ENCODE measurements at places on chromosomes 13 and 19.

GRCh38 chr19:40442328-40443130 is 1.6 kb downstream of the SERTAD3 start:
- no peak for DNase-seq

GRCh38 chr13:25267715-25268114 is 19.6 kb downstream of the MTMR6 start:
- DNase-seq, result no peak

DNA sequence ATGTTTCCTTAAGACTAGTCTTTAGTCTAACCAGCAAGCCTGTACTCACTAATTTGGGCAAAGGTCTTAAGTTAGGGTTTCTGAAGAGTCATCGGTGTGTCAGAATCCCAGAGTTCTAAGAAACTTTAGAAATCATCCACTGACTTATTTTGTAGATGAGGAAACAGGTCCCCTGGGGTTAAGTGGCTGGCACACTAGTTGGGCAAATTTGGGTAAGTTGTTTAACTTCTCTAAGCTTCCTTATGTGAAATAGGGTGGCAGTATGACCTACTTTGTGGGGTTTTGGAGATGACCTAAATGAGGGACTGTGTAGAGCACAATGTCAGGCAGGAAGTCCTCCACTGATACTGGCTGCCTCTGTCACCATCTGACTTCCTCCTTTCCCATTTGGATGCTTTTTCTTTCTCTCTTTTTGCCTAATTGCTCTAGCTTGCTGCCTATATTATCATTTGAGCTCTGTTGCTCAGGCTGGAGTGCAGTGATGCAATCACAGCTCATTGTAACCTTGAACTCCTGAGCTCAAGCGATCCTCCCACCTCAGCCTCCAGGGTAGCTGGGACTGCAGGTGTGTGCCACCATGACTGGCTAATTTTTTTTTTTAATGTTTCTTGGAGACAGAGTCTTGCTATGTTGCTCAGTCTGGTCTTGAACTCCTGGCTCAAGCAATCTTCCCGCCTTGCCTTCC is 2.3 kb downstream of the ADGRE3 start:
- DNase-seq, result no peak

DNA sequence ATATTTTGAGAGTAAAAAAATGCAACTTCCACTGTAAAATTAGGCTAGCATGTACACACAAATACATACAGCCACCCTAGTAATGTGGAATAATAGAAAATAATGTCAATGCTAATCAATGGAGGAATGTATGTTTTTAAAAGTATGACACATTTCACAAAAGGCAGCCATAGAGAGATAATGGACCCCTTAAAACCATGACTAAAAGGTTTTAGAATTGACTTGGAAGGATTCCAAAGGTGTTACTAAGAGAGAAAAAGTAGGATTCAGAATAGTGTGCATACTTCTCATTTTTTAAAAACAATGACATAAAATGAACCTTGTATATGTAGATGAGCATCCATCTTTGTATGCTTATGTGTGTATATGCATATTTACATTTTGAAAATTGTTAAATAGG is 597.9 kb upstream of the PCDH9 start:
- no peak for DNase-seq

GRCh38 chr19:1090731-1091543 is 4.2 kb downstream of the POLR2E start:
- DNase-seq, result no peak

GRCh38 chr13:102774214-102774568 is 605 bp upstream of the TEX30 start:
- DNase-seq, result no peak

DNA sequence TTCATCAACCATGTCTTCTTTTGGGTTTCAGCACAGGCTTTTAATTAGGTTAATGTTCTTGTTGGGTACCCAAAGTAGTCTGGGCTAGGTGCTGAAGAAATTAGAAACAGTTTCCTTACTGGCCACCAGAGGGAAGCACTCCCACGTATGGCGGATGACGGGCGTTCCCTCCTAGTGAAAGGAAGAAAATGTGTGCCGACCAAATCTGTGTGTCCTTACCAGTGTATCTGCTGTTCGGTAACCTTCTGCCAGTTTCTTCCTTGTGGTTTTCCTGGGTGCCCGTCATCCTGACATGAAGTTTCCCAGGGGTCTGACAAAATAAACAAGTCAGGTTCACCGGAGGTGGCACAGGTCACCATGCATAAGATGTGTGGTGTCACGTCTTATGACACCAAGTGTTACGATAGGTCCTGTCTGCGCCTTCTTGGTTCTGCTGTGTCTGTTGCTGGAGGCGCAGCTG is 6.0 kb upstream of the WDR88 start:
- DNase-seq, result peak; percentile 8

DNA sequence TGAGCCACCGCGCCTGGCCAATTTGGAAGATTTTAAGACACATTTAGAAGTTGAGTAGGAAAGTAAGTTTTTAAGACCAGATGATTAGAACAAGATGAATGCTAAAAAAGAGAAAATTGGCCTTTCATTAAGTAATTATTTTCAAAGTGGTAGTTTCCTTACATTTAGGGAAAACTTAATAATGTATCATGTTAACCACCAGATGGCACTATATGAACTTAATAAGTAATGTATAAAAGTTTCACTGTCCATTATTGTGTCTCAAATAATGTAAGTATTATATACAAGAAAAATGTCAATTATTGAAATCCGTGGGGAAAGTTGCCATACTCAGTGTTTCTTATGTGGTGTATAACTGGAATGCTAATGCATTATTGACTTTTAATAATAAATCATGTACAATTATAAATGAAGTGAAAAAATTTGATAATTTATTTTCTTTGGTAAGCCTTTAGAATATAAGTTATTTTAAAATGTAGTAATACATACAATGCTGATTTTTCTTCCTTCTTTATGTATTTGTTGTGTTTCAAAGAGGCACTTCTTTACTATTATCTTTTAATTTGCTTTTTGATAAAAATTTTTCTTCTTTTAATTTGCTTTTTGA is 29.2 kb downstream of the COG6 start:
- no peak for DNase-seq

- DNase-seq, result no peak
These were observed 17.1 kb downstream of the LRRC4B start for GRCh38 chr19:50551034-50551714.

DNA sequence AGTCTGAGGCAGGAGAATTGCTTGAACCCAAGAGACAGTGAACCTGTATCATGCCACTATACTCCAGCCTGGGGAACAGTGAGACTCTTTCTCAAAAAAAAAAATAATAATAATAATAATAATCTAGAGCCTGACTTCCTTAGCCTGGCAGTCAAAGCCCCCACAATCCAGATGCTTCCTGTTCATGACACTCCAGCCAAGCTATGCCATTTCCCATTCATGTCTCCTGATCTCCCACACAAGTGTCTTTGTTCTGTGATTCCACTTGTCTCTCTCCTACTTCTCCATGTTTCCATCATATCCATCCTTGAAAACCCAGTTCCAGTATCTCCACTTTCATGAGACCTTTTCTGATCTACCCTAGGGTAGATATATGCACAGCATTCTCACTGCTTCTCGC is 150.7 kb downstream of the FOXO1 start:
- no peak for DNase-seq

- DNase-seq, result no peak
These were observed 17.8 kb downstream of the ERFL start for GRCh38 chr19:41910240-41910991.

- no peak for DNase-seq
These were observed 5.6 kb upstream of the PRR36 start for GRCh38 chr19:7879836-7880235.

- peak; percentile 57 for DNase-seq
These were observed 18.8 kb upstream of the EDDM13 start for GRCh38 chr19:56253737-56254136.

DNA sequence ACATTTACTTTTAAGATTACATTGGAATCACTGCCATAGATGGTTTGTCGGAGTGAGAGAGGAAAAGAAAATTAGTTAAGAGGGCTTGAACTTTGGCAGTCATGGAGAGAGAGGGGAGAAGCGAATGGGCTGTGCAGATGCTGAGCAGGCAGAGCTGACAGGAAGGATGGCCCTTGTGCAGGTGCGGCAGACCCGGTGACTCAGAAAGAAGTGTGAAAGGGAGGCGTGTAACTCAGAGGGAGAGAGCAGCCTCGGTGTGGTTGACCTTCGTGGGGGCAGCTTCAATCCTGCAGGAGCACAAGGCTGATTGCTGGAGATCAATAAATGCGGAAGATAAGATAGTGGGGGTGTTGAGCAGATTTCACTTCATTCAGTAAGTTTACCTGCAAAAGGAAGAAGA is 76.9 kb downstream of the TNFSF13B start:
- no peak for DNase-seq

DNA sequence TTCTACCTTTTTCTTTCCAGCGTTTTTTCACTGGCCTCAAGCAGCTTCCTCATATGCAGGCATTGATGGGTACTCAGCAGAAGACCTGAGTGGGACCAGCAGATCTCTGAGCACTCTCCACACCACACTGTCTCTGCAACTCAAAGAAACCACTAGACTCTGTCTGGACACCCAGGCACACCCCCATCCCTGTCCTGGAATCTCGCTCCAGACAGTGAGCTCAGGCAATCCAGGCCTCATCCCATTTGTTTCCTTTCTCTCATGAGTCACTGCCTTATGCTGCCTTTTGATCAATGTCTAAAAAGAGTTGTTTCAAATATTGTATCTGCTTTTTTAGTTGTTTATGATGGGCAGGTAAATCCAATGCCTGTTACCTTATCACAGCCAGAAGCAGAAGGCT is 19.7 kb upstream of the POP4 start:
- no peak for DNase-seq

DNA sequence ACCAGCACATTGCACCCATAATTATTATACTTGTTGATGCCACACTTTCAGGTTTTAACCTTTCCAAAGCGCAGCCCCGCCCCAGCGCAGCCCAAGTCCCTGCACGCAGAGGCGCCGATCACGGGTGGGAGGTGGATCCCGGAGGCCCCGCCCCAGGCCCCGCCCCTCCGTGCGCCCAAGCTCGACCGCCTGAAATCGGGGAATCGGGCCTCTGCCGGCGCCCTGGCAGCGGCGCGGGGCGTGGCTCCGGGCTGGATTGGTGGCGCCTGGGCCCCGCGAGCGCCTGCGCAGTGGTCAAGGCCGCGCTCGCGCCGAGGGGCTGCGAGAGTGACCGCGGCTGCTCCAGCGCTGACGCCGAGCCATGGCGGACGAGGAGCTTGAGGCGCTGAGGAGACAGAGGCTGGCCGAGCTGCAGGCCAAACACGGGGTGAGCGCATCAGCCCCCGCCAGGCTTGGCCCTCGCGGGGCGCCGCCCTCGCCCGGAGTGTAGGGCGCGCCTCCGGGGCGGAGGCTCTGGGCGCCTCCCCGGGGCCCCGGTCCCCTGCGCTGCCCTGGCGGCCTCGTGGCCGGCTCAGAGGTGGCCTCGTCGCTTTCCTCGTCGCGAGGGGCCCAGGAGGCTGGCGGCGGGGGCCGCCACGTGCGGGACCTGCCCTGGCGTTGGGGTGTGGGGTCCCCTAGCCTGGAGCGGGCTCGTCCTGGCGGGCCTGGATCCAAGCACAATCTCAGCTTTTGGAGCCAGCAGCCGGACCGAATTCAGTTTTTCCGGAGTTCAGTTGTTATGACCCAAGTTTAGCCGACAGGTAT is at the start of gene PDCD5:
Gene PDCD5, plus strand, starts transcription at position 290 of the 804 bp plus-strand sequence. Its CDS starts 72 bp downstream, at position 362.
- peak; percentile 88 for DNase-seq

Data from NCI-H2029 (cell line).